Activated naive CD4-positive, alpha-beta T cell treated with anti-CD3 and anti-CD28 coated beads for 36 hours (primary cell): ENCODE measurements at places on chromosomes 11 and 22. TPM values are rescaled to one million over a fixed set of nuclear protein-coding genes. Genes with fewer than 3 reads are reported as not detected.

Gene APOL5
- total RNA-seq, result not detected

Gene ACRV1
- not detected for total RNA-seq

Gene SEC14L6
- total RNA-seq, result not detected

Gene RGL4
- 22.0 TPM for total RNA-seq

Gene PEX16
- 28.6 TPM for total RNA-seq

Gene OVOL1
- not detected for total RNA-seq

Gene KIAA0930
- 16.6 TPM for total RNA-seq

Gene SHISAL1
- not detected for total RNA-seq

Gene SYT9
- total RNA-seq, result not detected

Gene FLRT1
- 0.29 TPM for total RNA-seq

Gene CABP4
- total RNA-seq, result 2.3 TPM

Gene TSSK2
- not detected for total RNA-seq

Gene PDGFD
- total RNA-seq, result not detected

Gene UPK3A
- not detected for total RNA-seq

Gene ALKBH3
- 36.6 TPM for total RNA-seq

Gene BTBD18
- not detected for total RNA-seq

Gene PRODH
- total RNA-seq, result 0.12 TPM

Gene GGT1
- 16.1 TPM for total RNA-seq

Gene SHISA8
- total RNA-seq, result 1.7 TPM

Gene CARD18
- total RNA-seq, result not detected

Gene CCS
- 22.6 TPM for total RNA-seq

Gene TREH
- not detected for total RNA-seq

Gene TECTA
- total RNA-seq, result 0.07 TPM

Gene KRTAP5-8
- not detected for total RNA-seq

Gene OR52E8
- total RNA-seq, result not detected

Gene MIOX
- total RNA-seq, result not detected

Gene OR51I1
- not detected for total RNA-seq

Gene PATE2
- not detected for total RNA-seq

Gene POU2AF2
- not detected for total RNA-seq

Gene STX5
- 23.0 TPM for total RNA-seq

Gene KCNK7
- total RNA-seq, result 0.35 TPM

Gene EMID1
- total RNA-seq, result not detected

Gene MUC15
- total RNA-seq, result not detected

Gene PHLDB1
- 2.0 TPM for total RNA-seq

Gene RFPL1
- total RNA-seq, result not detected

Gene BIRC3
- 100 TPM for total RNA-seq

Gene UBQLN3
- not detected for total RNA-seq

Gene TRIM29
- not detected for total RNA-seq

Gene IL17REL
- 0.12 TPM for total RNA-seq

Gene SCGB1C1
- not detected for total RNA-seq

Gene C22orf31
- not detected for total RNA-seq

Gene LMO1
- total RNA-seq, result not detected

Gene ALG8
- 35.9 TPM for total RNA-seq

Gene ZC3H7B
- total RNA-seq, result 30.0 TPM

Gene YPEL4
- 0.54 TPM for total RNA-seq

Gene OR4P4
- total RNA-seq, result not detected

Gene KCNQ1
- 10.8 TPM for total RNA-seq

Gene FOSL1
- total RNA-seq, result 8.2 TPM

Gene E2F8
- total RNA-seq, result 19.5 TPM

Gene DYNC2H1
- total RNA-seq, result 2.8 TPM

Gene C11orf52
- not detected for total RNA-seq

Gene TMPRSS5
- total RNA-seq, result 1.1 TPM

Gene SLC17A6
- not detected for total RNA-seq

Gene IL10RA
- 16.1 TPM for total RNA-seq

Gene BRD1
- 26.0 TPM for total RNA-seq

Gene RAC2
- 728 TPM for total RNA-seq

Gene OLFML1
- total RNA-seq, result not detected

Gene RAB39A
- total RNA-seq, result not detected

Gene MMP11
- total RNA-seq, result 0.47 TPM

Gene ACTN3
- total RNA-seq, result 0.07 TPM
